ENCODE measurements at places on chromosomes 12 and 14.
A peak's percentile ranks its signal among the peaks of the same experiment; 100 is the strongest.

GRCh38 chr14:54815515-54815914, 87.1 kb downstream of the GCH1 start:
- no peak for DNase-seq

DNA sequence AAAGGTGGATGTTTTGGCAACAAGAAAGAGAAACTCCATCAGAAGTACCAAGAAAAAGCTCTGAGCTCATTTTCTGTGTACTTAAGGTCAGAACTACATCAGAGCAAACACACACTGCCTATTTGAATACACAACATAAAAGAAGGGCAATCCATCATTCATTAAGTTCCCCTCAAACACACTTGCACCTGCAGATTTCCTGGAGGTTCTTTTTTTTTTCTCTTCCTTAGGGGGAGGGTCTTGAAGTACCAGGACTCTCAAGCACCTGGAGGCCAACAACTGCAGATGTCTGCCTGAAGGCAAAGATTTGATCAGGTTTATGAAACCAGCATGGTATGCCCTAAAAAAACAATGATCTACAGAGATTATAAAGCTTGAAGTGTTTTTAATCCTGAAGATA, 26.1 kb upstream of the PTHLH start:
- peak; percentile 50 for DNase-seq

DNA sequence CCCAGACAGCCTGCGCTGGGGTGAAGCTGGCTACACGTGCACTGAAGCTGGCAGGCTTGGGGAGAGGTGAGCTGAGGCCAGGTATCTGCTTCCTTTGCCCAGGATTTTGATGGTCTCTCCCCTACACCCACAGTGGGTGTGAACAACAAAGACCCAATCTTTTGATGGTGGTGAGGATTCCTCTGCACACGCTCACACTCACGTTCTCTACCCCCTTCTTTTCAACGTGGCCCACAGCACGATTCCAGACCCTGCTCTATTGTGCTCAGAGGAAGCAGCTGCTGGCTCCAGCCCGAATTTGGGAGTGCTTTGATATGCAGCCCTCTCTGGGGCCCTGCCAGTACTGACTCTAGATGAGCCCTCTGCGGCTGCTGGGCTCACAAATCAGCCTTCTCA, 4.9 kb downstream of the CD9 start:
- DNase-seq = no peak

DNA sequence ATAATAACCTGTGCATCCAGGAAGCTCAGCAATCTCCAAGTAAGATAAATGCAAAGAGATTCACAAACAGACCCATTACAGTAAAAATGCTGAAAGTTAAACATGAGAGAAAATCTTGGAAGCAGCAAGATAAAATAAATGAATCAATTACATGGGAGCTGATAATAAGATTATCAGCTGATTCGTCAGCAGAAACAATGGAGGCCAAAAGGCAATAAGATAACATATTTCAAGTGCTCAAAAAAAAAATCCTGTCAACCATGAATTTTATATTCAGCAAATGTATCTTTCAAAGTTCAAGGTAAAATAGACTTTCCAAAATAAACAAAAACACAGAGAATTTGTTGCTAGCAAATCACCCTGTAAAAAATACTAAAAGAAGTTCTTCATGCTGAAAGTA, 36.4 kb upstream of the MBIP start:
- DNase-seq = no peak

DNA sequence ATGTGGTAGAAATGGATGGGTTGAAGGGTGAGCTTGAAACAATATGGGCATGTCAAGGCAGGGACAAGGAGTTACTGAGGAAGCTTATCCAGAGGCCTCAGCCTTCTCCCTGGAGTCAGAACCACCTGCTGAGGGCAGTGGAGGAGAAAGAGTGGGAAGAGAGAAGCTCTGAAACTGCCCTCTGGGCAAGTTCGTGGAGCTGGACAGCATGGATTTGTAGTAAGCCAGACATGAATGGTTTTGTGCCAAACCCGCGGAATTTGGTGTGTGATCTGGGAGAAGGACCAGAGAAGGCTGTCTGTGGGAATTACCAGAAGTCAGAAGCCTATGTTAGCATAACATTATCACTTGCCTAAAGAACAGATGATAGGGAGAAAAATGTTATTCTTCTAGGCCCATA, 164.8 kb downstream of the SLC41A2 start:
- DNase-seq = no peak

DNA sequence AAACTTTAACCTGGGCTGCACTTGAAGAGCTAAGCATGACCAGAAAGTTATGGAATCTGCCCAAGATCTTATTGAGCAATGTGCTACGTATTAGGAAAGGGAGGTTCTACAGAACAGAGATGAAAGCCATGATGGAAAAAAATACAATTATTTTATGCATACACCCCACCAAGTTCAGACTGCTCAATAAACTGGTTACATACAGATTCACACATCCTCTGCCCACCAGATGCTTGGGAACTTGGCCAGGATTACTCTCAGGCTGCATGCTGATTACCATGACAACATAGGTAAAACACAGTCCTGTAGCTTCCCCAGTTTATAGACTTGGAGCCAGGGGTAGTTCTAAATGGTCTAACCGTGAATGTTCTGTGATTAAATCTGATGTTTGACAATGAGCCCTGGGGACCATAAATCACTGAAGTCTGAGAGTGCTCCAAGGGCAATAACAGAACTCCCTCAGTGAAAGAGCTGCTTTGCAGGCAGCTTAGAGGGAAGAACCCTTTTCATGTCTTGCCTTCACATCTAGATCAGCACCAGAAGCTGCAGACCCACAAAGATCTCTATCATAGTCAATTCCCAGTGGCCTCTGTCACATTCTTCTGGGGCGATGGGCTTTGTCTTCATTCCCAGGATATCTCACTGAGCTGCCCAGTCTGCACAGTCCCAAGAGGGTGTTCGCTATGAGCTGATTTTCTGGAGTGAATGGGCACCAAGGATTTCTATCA, 232.2 kb downstream of the EMP1 start:
- DNase-seq = no peak

- DNase-seq = no peak
These were observed 269.8 kb downstream of the ATP23 start for GRCh38 chr12:58211211-58211610.

DNA sequence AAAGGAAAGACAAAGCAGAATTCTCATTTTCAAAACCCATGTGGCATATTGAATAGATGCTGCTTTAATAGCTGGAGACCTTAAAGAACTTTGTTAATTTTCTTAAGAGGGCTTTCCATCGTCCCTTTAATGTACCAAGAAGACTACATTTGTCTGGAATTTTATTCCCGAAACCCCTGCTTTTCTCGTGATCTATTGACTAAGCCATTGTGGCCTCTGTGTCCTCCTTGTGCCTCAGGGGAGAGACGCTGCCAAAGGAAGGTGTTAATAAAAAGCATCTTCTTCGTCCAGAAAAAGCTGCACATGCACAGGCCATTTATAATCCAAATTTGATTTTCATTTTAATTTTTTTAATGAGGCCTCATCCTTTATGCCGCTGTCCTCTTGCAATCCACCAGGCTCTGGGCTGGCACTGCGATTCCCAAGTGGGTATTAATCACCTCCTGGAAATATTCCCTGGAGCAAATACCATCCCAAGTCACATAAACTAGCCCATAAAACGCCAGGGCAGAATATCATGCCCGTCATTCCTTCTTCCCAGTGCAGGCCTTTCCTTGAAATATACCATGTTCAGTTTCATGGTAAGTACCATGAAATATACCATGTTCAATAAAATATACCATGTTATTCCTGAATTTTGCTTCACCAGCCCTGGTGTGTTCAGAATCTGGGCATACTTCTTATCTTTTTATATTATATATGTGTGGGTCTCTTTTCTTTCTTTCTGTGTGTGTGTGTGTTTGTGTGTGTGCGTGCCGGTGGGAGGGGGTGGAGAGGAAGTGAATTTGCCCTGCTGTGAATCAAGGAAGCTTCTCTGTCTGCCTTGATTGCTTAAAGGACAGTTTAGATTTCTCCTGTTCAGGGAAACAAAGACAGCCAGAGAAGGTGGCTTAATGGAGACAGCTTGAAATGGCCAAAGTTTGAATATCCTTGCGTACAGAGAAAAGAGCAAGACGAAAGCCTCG, 147.6 kb downstream of the PHETA1 start:
- no peak for DNase-seq

DNA sequence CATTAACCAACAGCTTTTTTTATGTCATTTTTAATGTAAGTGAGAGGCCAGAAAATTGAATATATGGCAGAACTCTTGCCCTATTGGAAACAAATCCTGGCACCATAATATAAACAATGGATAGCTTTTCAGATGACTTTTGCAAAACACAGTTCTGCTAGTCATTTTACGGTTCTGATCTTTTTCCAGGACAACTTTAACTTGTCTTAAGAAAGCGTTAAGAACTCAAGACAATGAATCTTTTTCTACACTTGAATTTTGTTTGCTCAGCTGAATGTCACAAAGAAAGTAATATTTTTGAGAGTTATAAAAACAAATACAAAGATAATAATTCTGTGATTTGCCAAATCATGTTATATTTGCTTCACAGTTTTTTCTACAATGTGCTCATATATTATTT, 13.2 kb downstream of the KERA start:
- no peak for DNase-seq

DNA sequence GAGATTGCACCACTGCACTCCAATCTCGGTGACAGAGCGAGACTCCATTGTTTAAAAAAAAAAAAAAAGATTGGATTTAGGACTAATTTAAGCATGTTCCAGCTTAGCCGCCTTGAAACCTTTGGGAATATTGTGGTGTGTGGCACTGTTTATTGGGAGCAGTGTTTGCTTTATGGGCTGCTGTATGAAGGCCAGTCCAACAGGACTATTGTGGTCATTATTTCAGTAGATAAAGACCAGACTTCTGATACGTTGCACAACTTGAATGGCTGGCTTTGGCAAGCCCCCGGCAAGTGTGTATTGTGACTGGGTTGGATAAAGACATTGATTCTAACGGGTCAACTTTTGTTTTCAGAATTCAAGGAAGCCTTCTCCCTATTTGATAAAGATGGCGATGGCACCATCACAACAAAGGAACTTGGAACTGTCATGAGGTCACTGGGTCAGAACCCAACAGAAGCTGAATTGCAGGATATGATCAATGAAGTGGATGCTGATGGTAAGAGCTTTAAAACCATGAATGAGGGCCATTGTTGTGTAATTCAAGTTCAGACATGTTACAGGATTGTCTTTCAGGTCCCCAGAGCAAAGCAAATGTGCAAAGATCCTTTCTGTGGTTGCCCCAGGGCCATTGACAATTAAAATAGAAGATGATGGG, 4.2 kb downstream of the CALM1 start:
- no peak for DNase-seq

GRCh38 chr14:40847480-40847879, 759.2 kb upstream of the LRFN5 start:
- no peak for DNase-seq

DNA sequence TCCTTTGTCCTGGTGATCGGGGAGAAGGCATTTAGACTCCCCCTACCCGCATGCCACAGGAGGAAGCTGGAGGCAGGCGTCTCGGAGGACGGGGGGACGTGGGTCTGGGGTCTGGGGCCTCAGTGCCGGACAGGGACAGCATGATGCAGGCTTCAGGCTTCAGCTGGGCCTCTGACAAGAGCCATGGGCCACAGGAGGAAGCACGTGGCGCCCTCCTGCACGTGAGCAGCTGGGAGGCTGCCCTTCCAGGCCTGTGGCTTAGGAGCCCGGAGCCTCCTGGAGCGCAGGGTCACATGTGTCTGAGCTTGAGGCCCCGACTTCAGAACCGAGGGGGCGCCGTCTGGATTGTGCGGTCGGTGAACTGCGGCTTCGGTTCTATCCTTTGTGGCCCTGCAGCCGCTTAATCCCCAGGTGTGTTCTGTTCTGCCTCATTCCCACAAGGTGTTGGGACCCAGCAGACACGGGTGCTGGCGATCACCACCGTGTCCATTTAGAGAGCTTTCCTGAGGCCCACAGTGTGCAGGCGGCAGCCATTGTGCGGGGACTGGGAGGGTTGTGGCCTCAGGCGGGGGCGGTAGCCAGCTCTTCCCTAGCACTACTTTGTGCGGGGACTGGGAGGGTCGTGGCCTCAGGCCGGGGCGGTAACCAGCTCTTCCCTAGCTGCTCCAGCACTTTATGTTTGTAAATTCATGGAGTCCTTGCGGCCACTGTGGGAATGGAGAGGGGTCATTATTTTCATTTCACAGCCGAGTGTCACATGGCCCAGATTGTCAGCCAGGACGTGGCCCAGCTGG, 150.2 kb downstream of the ADGRD1 start:
- DNase-seq = no peak

- DNase-seq = no peak
These were observed 2.8 kb downstream of the VSIG10 start for GRCh38 chr12:118101051-118101450.

GRCh38 chr12:90331262-90331661, 622.6 kb upstream of the ATP2B1 start:
- no peak for DNase-seq

DNA sequence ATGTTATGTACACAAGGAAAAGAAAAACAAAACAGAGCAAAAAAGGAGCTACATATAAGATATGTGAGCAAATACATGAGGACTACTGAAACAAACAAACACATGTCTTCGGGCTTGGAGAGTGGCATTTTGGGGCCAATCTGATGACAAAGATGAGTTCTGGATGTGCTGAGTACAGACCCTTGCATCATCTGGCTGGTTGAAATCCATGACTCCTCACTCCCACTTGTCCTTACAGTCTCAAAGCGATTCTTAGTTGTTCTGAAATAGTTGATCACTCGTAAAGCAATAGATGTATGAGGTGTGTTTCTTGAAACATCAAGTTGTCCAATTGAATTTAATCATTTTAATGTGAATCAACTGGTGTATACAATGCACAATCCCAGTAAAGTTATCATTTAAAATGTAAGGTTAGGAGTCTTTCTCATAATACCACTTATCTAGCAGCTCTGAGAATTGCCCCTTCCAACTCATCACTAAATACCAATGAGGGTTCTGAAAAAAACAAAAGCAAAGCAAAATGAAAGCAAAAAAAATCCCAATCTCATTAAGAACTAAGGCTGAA, 136.9 kb downstream of the ITPR2 start:
- DNase-seq = no peak

DNA sequence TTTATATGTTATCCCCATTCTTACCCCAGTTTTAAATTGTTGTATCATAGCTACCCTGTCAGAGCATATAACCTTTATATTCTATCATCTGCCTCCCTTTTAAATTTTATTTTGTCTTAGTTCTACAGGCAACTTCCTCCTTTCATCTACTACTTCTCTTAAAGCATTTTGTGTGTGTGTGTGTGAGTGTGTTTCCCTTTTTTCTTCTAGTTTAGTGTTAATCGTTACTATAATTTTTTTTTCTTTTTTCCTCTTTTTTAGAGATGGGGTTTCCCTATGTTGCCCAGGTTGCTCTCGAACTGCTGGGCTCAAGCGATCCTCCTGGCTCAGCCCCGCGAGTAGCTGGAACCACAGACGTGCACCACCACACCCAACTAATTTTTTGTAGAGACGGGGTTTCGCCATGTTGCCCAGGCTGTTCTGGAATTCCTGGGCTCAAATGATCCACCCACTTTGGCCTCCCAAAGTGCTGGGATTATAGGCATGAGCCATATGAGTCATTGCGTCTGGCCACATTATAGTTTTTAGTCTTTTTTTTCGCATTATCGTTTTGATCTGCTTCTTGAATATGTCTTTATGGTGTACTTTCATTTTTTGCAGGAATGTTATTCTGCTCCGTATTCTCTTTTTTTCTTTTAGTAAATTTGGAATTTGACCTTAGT, 33.1 kb upstream of the FBXO34 start:
- no peak for DNase-seq
